ENCODE measurements at places on chromosomes 11 and 22.

DNA sequence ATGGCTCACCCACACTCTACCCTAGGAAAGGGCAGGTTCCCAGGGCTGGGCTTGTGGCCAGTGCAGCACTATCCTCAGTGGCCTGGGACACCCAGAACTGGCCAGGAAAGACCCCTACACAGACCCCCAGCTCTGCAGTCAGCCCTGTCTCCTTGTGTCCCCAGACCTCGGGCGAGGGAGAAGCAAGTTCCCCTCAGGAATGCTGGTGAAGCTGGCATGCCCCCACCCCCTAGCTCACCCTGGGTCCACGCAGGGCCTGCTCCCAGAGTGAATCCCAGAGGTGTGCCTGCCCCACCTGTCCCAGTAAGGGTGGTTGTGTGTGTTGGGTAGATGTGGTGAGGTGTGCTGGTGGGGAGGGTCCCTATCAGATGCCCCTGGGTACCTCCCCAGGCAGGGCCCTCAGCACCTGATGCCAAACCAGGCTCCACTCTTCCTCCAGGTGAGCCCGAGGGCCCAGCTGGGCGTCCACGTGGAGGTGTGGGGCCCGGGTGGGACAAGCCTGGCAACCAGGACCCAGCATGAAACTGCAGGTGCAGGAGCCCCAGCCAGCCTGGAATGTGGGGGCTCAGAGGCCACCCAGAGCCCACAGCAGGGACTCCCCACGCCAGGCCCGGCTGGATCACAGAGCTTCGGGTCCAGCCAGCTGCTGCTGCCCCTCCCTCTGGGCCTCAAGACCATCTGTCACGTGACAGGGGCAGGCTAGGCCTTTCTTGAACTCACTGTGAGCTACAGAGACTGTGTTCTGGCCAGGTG, 48.4 kb upstream of the KCNQ1OT1 start:
- no peak for DNase-seq

DNA sequence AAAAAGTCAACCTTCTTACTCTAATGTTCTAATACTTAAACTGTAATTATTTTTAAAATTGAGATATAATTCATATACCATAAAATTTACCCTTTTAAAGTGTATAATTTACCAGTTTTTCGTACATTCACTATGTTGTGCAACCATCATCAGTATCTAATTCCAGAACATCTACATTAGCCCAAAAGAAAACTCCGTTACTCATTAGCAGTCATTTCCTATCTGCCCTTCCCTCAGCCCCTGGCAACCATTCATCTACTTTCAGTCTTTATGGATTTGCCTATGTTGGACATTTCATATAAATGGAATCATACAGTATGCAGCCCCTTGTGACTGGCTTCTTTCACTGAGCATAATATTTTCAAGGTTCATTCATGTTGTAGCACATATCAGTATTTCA, 22.2 kb downstream of the SGSM3 start:
- no peak for DNase-seq

DNA sequence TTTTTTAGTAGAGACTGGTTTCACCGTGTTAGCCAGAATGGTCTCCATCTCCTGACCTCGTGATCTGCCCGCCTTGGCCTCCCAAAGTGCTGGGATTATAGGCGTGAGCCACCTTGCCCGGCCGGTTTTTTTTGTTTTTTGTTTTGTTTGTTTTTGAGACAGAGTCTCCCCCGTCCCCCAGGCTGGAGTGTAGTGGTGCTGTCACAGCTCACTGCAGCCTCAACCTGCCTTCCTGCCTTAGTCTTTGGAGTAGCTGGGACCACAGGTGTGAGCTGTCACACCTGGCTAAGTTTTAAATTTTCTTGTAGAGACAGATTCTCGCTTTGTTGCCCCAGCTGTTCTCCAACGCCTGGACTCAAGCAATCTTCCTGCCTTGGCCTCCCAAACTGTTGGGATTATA, 3.2 kb downstream of the PPIL2 start:
- DNase-seq, result no peak

DNA sequence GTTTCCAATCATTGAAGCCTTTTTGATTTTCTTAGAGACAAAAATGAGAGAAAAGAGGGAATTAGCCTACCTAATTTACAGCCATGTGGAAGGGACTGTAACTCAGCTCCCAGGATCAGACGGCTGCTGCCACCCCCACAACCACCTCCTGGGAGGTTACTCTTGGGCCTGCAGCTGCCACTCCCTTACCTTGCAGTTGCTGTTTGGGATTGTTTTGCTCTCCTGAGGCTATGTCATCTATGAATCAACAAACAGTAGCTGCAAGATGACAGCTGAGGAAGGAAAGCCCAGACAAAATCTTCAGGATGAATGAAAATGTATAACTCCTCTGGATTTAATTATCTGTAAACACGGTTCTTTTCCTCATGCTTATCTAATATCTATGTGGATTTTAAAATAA, 28.0 kb upstream of the ZC3H12C start:
- no peak for DNase-seq

DNA sequence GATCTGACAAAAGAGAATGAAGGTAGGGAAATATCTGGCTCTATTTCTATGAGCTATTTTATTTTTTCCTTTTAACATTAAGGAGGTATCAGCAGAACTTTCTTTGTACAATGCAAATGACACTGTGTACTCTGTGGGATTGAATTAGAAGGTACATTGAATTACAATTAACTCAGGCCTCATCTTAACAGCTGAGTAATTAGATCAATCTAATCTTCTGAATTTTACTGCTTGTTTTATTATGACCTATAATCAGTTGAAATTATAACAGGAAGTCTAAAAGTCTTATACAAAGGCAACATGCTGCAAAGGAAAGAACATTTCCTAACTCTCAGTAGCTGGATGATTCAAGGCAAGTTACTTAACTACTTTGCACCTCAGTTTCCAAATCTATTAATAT, 69.8 kb downstream of the RELT start:
- DNase-seq, result no peak

DNA sequence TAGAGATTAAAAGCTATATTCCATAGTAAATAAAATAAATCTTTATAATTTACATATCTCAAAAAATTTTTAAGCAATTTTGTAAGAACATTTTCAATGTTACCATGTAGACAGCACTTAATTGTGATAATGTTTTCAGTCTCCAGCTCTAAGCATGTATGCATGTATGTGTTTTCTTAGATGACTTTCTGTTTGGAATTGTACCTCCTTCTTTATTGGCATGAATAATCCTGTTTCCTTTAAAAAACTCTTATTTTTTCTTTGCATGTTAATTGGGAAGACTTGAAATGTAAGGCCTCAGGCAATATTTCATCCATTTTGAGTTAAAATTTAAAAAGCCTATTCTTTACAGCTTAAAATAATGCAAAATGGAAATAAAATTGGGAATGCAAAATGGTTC, 2.0 kb upstream of the OR2AG1 start:
- DNase-seq, result no peak

DNA sequence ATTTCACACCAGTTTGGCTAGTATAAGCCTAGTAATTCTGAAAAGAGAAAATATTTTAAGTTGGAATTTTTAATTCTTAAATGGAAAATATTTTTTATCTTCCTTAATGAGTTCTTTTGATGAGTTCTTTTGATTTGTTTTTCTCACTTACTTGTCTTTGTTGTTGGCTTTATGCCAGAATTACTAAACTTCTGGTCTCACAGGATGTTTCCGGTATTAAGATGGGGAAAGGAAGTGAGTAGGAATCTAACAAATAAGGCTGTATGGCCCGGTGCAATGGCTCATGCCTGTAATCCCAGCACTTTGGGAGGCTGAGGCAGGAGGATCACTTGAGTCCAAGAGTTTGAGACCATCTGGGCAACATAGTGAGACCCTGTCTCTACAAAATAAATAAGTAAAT, 106.4 kb downstream of the ARHGAP42 start:
- DNase-seq, result no peak

GRCh38 chr11:117282956-117283355, 8.2 kb upstream of the BACE1-AS start:
- DNase-seq, result no peak

GRCh38 chr11:78783301-78783700, 208.6 kb upstream of the NARS2 start:
- no peak for DNase-seq

- no peak for DNase-seq
These were observed 226.3 kb downstream of the DDX10 start for GRCh38 chr11:108891143-108891542.

Measured in OCI-M1 (cell line).